ENCODE measurements at places on chromosomes 5 and 9.

- DNase-seq = no peak
These were observed 135.4 kb upstream of the IER5L start for GRCh38 chr9:129313331-129313955.

DNA sequence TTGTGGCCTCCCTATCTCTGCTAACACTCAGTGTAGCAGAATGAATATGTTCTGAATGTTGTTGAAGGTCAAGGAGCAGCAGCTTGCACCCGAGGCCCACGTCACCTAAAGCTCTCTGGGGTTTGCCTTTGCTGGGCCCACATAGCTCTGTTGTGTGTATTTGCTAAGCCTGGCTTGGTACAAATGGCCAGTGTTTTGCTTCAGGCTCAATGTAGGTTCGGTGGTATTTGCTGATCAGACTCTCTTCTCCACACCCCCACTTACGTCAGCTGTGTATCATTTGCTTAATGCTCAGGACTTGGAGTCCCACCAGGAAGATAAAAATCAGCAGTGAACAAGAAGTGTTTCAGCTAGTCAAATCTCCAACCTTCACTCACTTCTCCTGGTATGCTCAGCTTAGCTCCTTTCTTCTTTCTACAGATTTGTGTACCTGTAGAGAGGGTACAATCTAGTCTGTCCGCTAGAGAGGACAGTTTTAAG, 4.8 kb upstream of the RFESD start:
- peak; percentile 64 for DNase-seq

DNA sequence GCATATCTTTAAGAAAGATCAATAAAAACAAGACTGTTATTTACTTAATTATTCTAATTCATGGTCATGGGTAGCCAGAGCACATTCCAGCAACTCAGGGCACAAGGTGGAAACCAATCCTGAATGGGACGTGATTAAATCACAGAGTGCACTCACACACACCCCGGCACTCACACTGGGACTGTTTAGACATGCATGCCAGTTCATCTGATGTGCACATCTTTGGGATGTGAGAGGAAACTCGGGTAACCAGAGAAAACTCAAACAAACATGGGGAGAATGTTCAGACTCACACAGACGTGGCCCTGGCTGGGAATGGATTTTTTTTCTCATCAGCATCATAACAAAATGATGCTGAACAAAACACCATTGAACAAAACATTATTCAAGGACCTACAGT, 29.4 kb downstream of the SMAD5 start:
- no peak for DNase-seq

DNA sequence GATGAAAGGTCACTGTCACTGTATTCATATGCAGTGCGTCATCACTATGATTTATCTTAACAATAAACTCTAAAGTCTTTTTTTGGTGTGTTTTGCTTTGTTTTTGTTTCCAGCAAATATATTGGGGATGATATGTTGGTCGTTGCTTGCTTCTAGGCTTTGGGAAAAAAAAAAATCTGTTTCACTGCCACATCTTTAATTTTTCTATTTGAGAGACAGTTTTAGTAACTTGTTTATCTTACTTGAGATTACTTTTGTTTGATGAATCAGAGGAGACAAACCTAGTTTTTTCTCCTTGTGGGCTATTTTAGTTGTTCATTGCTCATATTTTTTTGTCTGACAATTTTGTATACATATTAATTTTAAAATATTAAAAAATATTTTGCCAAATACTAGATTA, 19.4 kb downstream of the CWC27 start:
- no peak for DNase-seq

GRCh38 chr5:135430135-135430437, 17.1 kb downstream of the DCANP1 start:
- DNase-seq = no peak

DNA sequence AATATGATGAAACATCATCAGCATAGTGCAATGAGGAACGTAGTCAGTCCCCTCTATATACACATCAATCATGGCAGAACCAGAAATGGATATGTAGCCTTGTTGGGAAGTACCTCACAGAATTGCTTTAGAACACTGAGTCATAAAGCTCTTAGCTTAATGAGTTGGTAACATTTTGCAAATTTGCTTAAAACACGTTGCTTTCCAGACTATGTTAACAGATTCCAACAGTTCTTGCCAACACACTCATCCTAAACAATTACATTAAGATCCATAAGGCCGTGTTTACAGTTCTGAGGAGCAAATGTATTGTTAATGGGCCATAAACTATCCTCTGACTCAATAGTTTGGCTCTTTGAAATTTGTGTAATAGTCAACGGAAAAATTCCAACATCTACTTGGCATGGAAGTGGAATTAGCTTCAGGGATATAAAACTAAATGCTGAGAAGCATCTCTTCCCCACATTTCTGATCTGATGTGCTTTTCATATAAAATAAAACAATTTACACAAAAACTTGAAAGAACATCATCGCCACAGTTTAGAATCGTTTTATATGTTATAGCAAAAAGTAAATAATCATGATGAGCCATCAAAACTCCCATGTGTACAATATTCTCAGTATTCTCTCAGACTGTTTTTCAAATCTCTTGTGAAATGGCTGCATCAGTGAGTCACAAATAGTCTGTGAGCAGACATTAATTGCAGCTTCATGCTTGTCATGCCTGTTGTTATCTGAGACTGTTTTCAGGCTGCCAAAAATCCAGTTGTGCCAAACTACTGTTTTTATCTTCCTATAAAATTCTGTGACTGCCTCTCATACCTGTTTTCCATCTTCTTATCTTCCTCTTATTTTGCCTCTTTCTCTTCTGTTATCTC, 291.9 kb downstream of the COX7C start:
- DNase-seq = no peak

GRCh38 chr9:83070261-83070660, 7.3 kb upstream of the RASEF start:
- no peak for DNase-seq

DNA sequence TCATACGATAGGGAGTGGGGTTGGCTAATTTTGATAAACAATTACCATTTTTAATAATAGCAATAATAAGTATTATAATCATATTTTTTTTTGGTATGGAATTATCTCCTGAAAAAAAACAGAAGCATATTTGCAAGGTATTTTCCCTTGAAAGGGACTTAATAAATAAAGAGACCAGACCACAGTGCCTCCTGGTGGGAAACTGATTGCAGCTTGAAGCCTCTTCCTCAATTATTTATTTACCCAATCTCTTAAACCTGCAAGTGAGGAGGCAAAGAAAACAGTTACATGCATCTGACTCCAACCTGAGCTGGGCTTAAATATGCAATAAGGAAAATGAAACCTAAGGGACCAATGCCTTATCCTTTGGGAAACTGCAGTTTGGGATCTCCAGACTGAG, 388.1 kb upstream of the ACO1 start:
- no peak for DNase-seq

DNA sequence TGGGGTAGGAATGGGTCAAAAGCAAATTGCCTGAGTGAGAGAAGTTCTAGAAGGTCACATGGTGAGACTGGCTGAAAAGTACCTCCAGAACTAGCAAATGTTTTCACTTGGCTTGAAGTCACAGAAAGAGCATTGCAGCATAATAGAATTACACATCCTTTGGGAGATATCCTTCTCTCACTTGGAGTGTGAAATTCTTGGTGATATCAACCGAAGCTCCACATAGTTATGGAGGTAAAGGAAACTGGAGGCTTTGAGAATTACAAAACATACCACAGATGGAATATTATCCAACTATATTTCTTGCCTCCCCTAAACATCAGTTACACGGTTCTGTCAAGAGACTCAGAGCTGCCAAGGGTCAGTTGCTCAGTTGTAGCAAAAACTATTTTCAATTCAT, 182.4 kb downstream of the SEMA5A start:
- DNase-seq = no peak

- DNase-seq = no peak
These were observed 45.7 kb upstream of the FAM170A start for GRCh38 chr5:119583684-119584083.

GRCh38 chr5:11346336-11346735, 557.9 kb downstream of the CTNND2 start:
- no peak for DNase-seq

DNA sequence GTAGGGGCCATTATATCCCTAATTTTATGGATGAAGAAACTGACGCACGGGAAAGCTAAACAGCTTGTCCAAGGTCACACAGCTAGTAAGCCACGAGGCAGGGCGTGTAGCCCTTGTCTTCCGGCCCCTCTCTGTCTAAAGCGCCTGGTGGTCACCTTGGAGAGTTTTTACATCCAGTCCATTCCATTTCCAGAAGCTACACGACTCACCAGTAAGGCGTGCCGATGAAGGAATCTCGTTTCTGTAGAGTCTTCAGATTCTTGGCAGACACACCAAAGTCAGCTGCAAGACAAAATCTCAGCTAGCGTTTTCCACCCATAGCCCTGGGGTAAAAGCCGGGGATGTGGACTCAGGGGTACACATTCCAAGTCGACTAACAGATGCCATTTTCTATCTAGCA, 80.5 kb downstream of the STK10 start:
- no peak for DNase-seq

GRCh38 chr9:137370865-137371520, 52.0 kb downstream of the EXD3 start:
- DNase-seq = no peak

DNA sequence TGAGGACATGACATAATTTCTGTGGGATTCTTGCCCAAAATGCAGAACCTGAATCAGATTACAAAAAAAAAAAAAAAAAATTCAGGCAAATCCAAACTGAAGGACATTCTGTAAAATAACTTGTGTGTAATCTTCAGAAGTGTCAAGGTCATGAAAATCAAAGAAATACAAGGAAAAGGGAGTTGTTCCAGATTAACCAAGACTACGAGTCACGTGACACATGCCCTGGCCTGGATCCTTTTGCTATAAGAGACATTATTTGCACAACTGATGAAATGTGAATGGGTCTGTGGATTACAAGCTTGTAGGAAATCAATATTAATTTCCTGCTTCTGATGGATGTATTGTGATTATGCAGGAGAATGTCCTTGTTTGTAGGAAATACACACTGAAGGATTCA, 216.8 kb upstream of the NFIL3 start:
- DNase-seq = no peak

DNA sequence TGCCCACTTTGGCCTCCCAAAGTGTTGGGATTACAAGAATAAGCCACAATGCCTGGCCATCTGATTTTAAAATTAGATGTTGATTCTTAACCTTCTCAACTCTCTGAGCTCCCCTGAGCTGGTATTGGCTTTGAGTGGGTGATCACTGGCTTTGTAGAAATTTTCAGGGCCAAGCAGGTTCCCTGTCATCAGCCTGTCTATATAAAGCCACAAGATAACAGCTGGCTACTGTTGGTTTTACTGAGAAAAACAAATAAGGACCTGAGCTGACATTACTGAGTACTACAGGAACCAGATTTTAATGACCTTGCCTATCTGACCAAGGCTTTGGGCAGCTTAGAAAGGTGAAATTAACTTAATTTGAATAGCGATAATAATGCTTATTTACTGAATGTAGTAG, 153.6 kb downstream of the MSX2 start:
- no peak for DNase-seq

DNA sequence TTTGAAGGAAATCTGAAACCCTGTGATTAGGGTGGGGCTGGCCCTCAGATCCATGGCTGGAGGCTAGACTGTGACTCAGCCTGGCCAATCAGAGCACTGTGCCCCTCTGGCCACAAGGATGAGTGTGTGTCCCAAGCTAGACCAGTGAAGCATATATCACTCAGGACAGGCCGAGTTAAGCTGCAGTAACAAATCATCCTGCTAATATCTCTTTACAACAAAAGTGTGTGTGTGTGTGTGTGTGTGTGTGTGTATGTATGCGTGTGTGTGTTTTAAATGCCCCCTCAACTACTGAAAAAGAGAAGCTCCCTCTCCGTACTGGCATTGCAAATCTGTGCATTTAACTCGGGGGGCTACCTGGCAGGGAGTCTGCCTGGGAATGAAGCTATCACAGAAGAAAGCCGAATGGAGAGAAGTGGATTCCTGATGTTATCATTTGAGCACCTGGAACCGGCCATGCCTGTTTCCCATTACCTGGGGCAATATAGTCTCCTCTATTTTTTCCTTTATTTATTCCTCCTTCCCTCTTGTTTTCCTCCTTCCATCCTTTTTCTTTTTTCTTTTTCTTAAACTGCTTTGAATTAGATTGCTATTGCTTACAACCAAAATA, 25.6 kb downstream of the STC2 start:
- DNase-seq = no peak

DNA sequence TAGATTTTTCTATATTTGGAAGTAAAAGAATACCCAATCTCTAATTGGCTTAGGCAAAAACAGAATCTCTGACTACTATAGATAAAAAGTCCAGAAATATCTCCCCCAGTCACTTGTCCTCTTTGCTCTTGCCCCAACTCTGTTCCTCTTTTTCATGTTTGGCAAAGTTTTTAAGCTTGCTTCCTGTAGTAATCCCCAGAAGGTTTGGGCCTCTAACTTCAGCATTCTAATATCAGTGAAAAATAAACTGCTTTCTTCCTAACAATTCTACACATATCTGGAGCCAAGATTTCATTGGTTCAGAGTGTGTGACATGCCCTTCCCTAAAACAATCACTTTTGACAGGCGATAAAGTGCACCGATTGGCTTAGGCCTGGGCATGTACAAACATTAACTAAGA, 1680.3 kb downstream of the MAT2B start:
- DNase-seq = no peak

DNA sequence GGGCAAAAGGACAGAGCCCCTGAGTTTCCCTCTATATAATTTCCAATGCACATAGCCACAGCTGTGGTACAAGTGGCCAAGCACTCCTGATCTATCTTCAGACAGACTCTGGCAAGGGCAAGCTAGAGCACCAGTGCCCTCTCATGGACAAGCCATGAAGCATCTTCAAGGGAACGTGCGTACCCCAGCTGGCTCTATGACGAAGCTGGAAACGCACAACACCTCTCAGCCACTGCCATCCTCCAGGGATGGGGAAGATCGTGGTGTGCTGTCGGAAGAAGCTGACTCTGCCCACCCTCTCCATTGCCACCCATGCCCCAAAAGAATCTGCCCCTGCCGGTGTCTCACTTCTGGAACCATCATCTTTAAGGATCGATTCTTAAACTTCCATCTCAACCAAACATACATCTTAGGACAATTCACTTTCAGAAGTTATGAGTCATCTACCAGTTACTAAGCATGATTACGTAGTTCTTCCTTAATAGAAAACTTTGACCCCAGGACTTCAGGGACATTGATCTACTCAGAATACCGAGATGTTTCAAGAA, 482.9 kb downstream of the AGTPBP1 start:
- DNase-seq = no peak

DNA sequence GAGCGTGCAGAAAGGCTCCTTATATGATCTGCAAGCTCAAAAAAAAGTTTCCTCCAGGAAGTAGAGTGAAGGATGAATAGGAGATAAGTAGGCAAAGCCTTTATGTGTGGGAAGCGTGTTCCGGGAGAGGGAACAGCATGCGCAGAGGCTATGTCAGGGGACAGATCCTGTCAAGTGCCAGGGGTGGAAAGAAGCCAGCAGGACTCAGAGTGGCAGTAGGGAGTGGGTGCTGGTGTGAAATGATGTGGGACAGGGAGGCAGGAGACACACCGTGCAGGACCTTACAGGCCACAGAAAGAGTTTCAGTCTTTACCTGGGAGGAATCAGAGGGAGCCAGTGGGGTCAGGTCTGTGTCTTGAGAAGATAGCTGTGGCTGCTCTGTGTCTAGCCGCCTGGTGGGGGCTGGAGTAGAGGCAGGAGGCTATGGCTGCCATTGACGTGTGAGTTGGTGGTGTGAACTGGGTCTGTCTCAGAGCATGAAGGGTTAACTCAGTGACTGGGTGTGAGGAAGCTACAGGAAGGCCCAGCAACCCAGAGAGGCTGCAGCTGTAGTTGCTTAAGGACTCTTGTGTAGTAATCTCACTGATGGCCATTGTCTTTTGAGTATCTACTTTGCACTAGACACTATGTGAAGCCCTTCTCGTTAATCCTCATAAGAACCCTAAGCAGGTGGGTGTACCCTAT, 71.3 kb downstream of the PPARGC1B start:
- DNase-seq = no peak

GRCh38 chr5:132057498-132058255, 2.8 kb upstream of the IL3 start:
- DNase-seq = no peak

Data from uterus (tissue), 4 donors.